ENCODE measurements at places on chromosomes 16 and 17.

DNA sequence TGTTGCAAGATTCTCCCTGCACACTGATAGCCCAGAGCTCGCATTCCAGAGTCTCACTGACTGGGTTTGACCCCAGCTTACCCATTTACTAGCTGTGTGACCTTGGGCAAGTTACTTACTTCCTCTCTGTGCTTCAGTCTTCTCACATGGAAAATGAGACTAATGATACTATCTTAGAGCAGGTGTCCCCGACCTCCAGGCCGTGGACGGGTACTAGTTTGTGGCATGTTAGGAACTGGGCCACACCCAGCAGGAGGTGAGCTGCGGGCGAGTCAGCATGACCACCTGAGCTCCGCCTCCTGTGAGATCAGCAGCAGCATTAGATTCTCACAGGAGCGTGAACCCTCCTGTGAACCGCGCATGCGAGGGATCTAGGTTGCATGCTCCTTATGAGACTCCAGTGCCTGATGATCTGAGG is 15.8 kb downstream of the ANKFY1 start:
- no peak for DNase-seq

DNA sequence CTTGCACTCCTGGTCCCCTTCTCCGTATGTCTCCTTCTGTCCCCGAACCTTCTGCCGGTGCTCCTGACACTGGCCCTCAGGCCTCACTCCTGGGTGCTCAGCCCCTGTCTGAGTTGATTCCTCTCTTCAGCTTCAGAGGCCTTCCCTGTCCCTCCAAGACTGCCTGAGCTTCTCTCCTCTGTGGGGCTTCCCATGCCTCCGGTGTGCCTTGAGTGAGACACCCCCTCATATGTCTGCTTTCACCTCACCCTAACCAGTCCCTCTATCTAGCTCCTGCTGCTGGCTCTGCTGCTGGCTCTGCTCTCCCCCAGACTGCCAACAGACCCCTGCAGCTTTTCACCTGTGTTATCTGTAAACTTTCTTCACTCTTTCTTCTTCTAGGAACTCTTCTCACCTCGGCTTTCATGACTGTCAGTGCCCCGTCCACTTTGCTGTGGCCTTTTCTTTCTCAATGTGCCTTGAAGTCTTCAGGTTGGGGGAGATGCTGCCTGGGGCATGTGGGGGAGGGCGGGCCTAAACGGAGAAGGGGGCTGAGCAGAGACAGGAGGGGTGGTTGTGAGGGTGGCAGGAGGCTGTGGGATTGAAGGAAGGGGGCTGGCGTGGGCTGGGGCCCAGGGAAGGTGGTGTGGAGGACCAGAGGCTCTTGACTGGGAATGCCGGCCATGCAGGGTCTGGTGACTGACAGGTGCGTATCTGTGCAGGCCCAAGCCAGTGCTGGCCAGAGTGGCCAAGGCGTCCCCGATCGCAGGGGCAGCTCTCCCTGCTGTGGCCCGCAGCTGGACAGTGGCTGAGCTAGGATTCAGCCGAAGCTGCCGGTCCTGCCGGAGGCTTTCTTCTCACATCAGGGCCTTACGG is 81.3 kb downstream of the METRNL start:
- DNase-seq, result no peak

DNA sequence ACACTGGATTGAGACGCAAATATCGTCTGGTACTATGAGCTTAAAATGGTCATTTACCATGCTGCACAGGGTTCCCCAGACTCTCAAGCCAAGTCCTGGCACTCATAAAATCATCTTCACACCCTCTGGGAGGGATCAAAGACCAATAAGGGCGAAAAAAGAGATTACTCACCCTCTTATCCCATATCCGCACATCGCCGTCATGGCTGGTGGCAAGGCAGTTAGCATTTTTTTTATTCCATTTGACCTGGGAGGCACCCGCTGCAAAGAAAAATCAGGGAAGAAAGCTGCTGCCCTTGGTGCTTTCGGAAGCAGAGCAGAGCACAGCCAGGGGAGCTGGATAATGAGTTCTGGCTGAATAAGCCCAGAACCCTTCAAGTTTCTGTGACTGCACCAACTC is 42.4 kb downstream of the WDR59 start:
- DNase-seq, result no peak

- DNase-seq, result no peak
Measured at GRCh38 chr17:13643180-13643579, 41.5 kb upstream of the HS3ST3A1 start.

DNA sequence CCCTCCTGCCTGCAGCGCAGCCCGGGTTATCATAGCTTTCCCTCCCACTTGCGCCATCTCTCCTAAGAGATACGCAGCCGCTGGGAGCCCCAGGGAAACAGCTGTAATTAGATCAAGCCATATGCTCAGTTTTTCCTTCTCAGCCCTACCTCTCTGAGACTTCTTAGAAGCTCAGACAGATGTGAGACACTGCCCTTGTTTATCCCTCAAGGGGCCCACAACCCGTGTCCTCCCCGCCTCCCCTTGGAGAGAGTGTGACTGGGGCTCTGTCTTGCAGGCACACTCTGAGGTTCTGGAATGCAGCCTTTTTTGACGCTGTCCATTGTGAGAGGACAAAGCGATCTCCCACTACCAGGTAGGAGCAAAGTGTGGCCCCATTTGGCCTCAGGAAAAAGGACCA is 31.2 kb downstream of the CIBAR2 start:
- DNase-seq, result no peak

- peak; percentile 43 for DNase-seq
Measured at GRCh38 chr17:31310886-31311285, 3.0 kb downstream of the EVI2B start.

GRCh38 chr17:47720754-47721533 is 12.1 kb upstream of the TBX21 start:
- DNase-seq, result peak; percentile 100

DNA sequence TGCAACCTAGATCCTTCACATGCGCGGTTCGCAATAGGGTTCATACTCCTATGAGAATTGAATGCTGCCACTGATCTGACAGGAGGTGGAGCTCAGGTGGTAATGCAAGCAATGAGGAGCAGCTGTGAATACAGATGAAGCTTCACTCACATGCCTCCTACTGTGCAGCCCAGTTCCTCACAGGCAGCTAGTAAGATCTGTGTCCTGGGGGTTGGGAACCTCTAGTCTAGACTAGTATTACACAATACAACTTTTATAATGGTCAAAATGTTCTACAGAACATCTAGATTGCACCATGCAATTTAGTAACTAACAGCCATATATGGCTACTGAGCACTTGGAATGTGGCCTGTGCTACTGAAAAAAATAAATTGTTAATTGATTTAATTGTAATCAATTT is 26.7 kb downstream of the ABCA5 start:
- no peak for DNase-seq

- DNase-seq, result no peak
Measured at GRCh38 chr16:31452631-31453106, 6.6 kb upstream of the ARMC5 start.

GRCh38 chr16:24174957-24175356 is 81.2 kb upstream of the CACNG3 start:
- DNase-seq, result no peak

DNA sequence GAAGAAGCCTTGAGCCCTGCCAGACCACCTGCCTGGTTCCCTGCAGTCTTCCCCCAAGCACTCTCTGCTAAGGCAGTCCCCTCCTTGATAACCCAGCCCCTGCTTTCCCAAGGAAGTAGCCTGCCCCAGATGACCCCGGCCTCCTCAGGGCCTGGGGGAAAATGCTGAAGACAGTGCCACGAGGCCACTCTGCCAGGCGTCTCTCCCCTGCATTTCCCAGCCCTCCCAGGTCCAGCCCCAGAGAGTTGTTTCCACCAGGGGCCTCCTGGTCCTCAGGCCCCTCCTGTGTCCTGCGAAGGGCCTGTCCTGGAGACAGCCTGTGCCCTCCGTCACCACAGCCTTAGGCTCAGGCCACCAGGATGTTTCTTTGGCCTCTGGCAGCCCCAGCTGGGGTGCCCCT is 96.4 kb downstream of the CCDC182 start:
- no peak for DNase-seq

DNA sequence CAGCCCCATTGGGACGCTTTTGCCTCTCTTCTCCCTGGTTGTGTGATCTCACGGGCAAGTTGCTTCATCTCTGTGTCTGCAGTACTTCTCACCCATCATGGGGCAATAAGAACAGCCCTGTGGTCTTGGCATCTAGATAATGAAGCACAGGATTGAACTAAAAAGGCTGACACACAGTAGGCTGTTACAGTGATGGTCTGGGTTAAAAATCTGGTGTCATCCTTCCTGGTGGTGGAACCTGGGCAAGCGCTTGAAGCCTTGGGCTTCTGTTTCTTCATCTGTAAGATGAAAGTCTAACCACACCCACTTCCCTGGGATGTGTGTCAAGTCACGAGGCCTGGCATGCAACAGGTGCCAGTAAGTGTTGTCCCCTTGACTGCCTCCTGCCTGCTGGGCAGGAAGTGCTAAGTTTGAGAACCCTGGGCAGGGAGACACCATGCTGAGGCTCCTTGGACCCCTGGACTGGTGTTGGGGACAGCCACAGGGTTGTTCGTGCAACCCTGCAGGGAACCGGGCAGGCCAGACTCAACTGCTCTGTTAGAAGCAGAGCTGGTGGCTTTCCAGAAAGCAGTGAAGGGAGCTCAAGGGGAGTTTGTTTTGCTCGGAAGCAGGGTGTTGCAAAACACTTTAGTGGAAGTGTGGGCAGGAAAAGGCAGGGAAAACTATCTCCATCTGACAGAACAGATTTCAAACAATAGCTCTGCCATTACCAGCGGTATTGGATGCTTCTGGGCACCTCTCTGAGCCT is 5.9 kb upstream of the MAP2K3 start:
- peak; percentile 66 for DNase-seq

GRCh38 chr16:13672196-13672595 is 247.8 kb upstream of the ERCC4 start:
- no peak for DNase-seq

GRCh38 chr17:31550389-31551056 is 159.0 kb downstream of the RAB11FIP4 start:
- no peak for DNase-seq

- no peak for DNase-seq
Measured at GRCh38 chr16:5461574-5461973, 364.0 kb upstream of the EEF2KMT start.

DNA sequence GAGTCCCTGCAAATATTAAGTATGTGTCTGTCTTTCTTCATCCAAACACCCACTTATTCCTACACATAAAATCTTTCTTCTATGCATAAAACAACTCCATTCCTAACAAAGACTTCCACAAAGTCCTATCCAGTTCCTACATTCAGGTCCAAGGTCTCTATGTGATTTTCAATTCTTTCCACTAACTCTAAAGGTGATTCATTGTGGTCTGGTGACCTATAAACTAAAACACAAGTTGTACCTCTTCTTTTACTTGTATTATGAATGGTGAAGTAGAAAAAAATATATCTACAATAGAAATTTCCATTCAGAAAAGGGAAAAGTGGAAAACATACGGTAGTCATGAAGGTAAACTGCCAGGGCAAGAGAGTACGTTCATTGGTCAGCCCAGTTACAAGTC is 56.6 kb downstream of the USP32 start:
- no peak for DNase-seq

DNA sequence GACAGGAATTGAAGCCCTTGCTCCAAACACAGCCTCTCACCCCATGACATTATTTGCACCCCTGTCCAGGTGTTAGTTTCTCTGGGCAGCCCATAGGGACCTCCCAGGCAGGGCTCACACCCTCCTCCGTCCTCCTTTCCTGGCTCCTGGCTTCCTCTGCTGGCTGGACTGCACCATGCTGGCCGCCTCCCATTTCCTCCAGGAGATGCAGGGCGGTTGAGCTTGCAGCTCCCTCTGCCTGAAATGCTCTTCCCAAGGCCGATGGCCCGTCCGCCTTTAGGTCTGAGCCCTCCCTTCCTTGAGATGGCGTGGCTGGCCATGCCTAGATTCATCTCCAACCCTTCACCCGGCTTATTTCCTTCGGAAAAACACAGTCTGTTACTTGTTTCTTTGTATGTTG is 334.8 kb downstream of the SNX29 start:
- DNase-seq, result no peak

DNA sequence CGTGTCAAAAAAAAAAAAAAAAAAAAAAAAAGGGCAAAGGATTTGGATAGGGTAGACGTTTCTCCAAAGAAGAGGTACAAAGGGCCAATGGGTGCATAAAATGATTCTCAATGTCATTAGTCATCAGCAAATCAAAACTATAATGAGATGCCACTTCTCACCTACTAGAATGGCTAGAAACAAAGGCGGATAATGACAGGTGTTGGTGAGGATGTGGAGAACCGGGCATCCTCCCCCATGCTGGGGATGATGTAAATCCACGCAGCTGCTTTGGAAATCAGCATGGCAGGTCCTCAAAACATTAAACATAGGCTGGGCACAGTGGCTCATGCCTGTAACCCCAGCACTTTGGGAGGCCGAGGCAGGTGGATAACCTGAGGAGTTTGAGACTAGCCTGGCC is 9.4 kb downstream of the ITGAX start:
- no peak for DNase-seq

DNA sequence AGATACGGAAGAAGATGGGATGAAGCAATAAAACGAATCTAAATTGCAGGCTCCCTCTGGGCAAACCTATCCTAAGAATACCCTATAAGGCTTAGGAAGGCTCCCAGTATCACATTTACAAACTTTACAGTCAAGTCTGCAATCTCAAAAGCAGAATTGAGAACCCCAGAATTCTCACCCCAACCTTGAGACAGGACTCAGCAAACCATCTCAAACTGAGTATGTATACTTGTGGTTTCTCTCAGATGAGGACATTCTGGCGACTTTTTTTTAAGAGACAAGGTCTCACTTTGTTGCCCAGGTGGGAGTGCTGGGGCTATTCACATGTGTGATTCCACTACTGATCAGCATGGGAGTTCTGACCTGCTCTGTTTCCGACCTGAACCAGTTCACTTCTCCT is 19.3 kb upstream of the ITGA2B start:
- no peak for DNase-seq

DNA sequence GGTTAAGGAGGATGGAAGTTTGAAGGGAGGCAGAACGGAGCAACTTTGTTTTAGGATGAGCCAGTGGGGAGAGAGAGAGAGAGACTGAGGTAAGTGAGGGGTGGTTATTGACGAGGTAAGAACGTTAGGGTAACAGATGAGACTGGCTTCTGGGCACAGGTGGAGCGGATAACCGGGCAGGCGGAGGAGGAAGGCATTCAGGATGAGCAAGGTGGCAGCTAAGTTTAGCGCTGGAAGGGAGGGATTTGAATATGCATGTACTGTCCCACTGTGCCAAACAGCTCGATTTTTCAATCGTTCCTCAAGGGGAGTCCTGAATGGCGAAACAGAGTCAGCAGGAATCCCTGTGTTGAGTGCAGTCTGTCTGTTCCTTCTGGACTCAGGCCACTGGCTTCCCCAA is 35.8 kb downstream of the CACNG3 start:
- DNase-seq, result no peak

All from activated CD8-positive, alpha-beta T cell treated with anti-CD3 and anti-CD28 coated beads for 36 hours (primary cell).